Type B pancreatic cell (in vitro differentiated cells): ENCODE measurements at places on chromosomes 7 and 10.

GRCh38 chr10:49099046-49099445 lies 16.3 kb downstream of the VSTM4 start:
- peak; percentile 29 for DNase-seq

DNA sequence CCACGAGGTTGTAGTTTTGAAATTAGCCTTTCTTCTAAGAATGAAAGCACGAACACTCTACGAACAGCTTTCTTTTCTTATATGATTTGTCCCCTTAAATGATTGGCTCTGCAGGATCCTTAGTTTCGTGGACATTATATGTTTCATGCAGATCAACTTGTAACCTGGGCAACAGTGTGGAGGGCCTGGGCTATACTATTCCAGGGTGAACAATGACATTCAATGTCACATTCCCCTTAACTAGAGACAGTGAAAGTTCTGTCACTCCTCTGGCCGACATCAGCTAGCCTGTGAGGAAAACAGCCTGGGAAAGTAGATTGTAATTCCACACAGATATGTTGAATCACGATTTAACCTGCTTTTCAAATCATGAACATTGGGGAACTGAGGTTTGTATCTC lies 23.4 kb downstream of the TAS2R16 start:
- no peak for DNase-seq

DNA sequence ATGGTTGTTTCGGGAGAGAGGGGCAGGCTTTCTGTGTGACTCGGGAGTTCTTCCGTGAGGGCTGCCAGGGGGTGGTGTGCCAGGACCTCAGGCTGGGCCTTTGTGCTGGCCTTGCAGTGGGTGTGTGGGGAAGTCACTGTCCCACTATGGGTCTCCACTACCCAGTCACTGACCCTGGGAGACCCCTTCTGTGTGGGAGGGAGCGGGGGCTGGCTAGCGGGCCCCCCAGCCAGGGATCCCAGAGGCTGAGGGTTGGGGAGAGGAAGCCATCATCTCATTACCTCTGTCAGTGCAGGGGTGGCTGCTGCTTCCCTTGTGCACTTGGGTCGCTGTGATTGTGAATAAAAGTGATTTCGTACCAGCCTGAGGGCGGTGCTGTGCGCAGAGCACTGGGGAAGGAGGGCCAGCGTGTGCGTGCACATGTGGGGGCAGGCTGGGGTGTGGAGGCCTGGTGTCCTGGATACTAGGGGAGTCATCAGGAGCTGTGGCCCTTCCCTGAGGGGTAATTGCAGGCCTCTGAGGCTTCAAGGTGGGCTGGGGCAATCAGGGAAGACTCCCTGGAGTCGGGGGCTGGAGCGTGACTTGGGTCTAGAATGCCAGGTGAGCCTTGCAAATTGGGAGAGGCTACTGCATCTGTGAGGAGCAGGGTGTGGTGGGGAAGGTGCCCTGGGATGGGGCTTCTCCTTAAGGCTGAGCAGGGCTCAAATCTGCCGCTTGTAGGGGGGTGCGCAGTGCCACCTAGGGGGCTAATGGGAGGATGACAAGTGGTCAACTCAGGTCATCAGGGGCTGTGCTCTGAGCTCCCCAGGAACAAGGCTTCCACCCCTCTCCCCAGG lies 98.9 kb downstream of the NEURL1 start:
- DNase-seq: no peak

DNA sequence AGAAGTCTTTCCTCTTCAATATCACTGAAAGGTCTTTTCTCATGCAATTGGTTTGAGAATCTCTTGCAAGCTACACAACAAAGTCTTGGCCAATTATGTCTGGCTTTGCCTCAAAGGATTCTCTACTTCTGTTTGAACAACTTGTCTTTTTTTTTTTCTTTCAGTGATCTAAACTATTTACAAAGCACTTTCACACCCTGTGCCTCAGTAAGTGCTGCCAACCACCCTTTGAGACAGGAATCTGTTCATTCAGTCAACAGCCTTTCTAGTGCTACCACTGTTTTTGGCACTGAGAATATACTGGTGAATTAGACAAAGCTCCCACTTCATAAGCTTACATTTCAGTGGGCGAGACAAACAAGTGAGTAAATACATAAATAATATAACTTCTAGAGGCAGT lies 26.9 kb upstream of the SDK1 start:
- DNase-seq: no peak

GRCh38 chr10:124305131-124305530 lies 113.6 kb downstream of the OAT start:
- no peak for DNase-seq

GRCh38 chr10:96586419-96587263 lies at the start of gene TM9SF3:
TSS of gene TM9SF3 (minus strand) at chr10:96587012. CDS start at chr10:96586835, 177 bp downstream.
- peak; percentile 87 for DNase-seq

GRCh38 chr7:40230101-40230500 lies 95.3 kb downstream of the SUGCT start:
- no peak for DNase-seq
